ENCODE measurements at places on chromosomes 2 and 18.

DNA sequence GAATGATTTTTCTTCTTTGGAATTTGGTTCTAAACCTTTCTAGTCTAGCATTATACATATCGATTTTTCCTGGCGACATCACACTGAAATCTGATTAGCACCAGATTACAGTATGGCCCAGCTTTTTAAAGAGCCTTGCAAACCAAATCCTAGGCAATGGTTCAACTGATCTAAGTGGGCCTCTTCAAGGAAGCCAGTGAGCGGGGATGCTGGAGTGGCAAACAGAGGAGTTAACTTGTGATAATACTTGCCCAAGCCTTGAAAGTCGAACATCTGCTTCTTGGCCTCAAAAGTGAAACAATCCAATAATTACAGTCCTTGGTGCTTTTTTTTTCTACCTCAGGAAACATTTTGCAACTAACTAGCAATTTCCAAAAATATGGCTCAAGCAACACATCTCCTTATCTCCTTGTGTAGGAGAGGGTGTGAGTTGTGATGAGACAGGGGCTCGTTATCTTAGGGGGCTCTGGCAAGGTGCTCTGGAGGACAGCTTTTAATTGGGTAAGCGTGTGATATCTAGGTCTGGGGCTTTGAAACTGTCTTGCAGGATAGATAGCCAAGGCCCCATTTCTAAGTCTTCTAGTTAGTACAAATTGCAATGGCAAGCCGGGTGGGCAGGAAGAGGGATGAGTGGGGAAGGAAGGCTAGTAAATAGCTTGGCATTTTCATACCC, 240.2 kb upstream of the CCDC68 start:
- DNase-seq = no peak

DNA sequence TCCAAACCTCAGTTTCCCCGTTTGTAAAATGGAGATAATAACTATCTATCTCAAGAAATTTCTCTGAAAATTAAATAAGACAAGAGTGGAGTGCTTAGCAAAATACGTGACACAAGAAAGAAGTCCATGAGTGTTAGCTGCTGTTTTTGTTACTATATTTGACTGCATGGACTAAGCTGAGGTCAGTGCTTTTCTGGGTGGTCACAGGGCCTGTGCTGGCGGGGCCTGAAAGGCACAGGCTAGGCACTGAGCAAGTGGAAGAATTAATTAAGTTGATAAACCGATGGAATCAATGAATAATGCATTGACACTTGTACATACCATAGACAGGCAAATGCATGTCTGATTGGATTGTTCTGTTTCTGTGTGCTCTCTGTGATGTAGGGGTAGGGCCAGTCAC, 27.3 kb downstream of the RPL37A start:
- DNase-seq = no peak

GRCh38 chr2:199484927-199485326, 27.2 kb upstream of the SATB2 start:
- DNase-seq = no peak

DNA sequence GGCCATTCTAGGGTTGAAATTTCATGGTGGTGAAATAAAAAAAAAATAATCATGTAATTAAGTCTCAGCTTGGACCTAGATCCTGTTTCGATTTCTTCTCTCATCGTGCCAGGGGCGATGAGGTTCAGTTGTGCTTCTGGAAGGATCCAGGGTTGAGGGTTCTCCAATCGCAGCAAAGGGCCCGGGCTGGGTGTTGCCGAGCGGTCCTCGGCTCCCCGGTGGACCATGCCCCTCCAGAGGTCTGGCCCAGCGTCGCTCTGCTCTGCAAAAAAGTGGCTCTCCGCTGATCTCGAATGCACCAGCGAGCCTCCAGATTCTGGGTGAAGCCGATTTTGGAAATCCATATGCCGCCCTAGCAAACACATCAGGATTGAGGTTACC, 39.0 kb downstream of the EN1 start:
- DNase-seq = no peak

GRCh38 chr2:134087371-134087921, 166.4 kb upstream of the MGAT5 start:
- no peak for DNase-seq

DNA sequence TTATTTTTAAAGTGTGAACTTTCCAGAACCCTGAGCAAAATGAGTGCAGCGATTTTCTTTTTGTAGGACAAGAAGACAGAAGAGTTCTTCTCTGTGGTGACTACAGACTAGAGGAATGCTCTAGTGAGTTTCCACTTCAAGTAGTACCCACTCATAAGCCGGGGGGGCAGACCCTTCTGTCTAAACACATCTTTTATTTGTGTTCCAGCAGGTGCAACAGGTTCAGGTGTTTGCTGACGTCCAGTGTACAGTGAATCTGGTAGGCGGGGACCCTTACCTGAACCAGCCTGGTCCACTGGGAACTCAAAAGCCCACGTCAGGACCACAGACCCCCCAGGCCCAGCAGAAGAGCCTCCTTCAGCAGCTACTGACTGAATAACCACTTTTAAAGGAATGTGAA, 25.2 kb downstream of the PTRHD1 start:
- no peak for DNase-seq

- no peak for DNase-seq
Observed at GRCh38 chr2:120736624-120737339, 1.1 kb downstream of the GLI2 start.

GRCh38 chr2:24743924-24744323, 49.3 kb downstream of the PTRHD1 start:
- DNase-seq = no peak

DNA sequence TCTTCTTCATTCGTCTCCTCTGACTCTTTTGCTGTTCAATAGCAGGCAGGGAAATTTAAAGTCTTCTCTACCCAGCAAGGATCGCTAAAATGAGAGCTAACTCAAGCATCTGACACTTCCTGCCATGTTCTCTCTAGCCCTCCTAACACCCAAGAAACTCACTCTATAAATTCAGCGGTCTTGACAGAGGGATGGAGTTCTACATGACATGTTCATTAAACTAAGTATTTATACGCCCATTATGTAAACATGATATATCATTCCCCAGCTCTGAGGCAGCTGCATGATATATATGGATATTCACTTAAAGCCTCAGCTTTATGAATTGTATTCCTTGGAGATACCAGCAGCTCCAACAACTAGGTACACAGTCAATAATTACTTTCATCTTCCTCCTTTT, 231.0 kb downstream of the METTL4 start:
- DNase-seq = no peak

All from NCI-H1930 (cell line).